ENCODE measurements at places on chromosomes 6 and 20.
A peak's percentile ranks its signal among the peaks of the same experiment; 100 is the strongest.

DNA sequence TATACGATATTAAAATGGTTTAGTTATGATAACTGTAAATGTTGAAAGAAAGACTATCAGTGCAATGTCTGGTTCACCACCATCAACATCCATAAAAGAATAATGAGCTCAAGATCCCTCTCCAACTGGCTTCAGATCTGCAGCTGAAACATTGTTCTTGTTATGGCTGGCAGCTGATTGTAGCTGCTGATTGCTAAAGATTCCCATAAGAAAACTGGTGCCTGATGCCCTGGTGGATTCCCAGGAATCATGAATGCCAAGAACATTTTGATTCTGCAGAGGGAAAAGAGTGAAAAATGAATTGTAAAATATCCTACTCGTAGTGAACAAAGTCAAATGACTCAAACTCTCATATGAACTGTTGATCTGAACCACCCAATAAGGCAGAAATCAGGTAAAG is 1160.2 kb downstream of the EPHA7 start:
- no peak for DNase-seq

DNA sequence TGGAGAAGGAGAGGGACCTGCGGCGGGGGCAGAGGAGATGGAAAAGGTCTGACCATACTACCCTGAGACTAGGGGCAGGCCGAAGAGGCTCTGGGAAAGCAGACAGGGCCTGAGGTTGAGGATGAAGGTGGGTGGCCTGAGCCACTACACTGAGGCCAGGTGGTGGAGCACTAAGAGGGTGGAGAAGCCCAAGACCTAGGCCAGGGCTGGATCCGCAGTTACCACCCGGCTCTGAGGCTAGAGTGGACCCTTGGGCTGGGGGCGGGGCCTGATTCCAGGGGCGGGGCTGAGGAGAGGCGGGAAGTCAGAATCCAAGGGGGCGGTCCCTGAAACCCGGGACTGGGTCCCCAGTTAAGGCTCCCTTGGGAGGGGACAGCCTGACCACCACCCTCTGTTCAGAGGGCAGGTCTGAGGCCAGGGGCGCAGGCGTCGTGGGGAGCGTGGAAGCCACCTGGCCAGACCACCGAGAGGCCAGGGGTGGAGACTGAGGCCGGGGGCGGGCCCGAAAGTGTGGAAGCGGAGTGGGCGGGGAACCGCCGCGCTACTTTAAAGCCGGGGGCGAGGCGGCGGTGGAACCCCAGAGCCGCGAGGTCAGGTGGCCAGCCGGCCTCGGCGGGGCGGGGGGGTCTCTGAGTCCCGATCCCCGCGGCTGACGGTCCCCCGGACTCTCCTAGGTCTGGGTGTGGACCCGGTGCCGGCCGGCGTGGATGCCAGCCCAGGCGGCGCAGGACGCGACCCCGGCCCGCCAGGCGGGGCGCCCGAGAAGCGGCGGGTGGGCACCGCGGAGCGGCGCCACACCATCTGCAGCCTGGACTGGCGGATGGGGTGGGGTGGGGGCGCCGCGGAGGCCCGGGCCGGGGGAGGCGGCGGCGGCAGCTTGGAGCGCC is 8.3 kb downstream of the CCM2L start:
- DNase-seq = peak; percentile 57

GRCh38 chr6:146850981-146851380 is 252.2 kb downstream of the ADGB start:
- no peak for DNase-seq

GRCh38 chr6:41239467-41240159 is 11.5 kb downstream of the TREML4 start:
- DNase-seq = no peak

DNA sequence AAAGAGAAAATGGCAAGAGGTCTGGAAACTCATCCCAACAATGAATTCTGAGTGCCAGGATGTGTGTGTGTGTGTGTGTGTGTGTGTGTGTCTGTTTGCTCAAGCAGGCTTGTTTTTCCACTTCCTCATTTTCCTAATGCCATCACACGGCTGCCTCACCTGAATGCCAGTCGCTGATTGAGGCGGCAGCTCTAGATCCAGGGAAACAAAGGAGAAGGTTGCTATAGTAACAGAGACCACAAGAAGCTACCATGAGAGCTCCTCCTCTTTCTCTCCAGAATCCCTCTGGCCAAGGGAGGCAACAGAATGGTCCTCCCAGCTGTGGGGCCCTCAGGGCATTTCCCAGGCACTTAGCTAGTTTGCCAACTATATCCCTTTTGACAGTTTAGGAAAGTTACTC is 241.1 kb upstream of the TSHZ2 start:
- DNase-seq = no peak

DNA sequence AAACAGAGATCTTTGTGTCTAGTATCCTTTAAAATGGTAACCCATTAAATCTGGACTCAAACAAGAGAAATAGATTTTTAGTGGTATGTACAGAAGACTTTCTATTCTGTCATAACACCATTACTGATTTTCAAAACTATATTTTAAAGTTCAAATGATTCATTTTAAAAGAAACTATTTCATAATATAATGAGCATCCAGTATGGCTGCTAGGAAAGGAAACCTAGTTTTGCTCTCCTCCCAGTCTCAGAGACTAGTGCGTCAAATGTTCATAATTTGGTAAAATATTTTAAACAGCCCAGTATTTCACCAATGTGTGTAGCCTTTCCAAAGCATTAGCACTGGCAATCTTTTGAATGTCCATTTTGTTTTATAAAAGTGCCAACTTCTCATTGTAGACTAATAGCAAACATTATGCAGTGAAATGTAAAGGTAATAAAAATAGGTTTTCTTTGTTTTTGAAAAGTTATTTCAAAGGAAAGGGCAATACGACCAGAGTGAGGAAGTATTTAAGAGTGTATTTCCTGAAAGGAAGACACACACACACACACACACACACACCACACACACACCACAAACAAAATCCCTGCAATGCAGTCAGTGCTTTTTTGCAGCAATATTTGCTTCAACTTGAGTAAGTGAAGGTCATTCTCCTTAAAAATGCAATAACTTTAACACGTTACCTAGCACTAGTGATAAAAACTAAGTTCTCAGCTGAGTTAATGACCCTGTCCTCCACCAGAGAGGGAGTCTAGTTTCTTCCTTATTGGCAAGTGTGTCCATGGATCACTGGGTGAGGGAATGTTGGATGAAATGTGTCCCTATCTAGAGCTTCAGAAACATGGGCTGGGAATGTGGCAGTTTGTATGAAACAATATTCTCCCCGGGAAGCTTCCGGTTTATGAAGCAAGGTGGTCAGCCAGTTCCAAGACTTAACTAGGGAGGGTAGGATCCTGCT is 4.6 kb downstream of the PPP1R3G start:
- DNase-seq = peak; percentile 26

DNA sequence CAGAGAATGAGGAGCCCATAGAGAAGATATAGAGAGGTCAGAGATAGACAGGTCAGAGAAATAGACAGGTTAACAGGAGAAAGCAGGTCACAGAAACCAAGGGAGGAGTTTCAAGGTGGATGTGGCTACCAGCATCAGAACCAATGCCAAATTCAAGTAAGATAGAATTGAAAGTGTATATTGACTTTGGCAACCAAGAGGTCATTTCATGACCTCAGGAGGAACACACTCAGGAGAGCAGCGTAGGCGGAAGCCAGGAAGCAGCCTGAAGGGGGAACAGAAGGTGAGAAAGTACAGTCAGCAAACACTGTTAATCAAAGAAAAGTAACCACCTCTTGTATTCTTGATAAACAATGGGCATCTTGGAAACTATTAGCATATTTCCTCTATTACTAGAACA is 33.9 kb upstream of the ALDH8A1 start:
- no peak for DNase-seq

DNA sequence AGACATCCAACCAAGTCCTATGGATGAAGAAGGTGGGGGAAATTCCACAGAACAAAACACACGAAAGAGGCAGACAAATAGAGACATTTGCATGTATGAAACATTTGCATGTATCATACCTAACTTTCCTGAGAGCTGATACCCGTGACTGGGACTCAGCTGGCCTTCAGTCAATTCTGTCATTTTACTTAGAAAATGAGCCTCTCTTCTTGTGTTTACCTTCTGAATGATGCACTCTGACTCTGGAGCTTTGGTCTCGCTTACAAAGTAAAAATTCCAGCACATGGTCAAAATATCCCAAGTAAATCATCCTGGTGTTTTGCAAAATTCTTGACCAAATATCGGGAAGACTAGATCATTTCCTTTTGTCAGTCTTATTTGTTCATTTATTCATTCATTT is 46.9 kb downstream of the MMUT start:
- DNase-seq = no peak

DNA sequence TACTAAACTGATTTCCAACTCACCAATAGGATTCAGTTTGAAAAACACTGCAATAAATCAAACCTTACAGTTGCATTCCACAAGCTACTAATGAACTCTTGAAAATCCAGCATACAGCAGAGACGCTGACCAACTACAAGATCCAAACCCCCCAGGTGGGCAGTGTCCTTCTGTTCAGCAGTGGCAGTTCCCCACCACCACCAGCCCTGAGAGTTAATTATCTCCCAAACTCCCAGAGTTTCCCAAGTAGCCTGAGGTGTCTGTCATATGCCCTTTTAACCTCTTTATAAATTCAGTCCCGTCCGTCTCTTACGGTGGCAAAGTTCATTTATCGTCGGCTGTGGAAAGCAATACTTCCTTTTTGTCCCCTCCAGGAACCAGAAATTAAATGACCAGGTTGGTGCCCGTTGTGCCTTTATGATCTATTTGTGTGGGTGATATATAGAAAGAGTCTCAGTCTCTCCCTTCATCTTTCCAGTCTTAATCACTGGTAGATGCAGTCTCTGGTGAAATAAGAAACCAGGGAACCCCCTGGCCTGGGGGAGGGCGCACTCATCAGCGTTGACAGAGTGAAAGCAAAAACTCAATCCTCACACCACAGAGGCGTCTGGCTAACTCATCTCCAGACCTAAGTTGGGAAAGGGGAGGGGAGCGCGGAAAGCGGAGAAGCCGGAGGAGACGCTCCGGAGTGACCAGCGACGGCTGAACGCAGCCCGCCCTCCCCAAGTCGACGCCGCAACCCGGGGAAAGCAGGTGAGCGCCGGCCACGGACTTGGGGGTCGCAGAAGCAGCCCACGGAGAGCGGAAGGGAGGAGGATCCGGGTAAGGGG is 717 bp downstream of the MRPL14 start:
- peak; percentile 66 for DNase-seq

GRCh38 chr20:35059110-35059509 is 33.5 kb downstream of the TRPC4AP start:
- no peak for DNase-seq

- DNase-seq = no peak
Observed at GRCh38 chr6:119158057-119158848, 79.8 kb upstream of the FAM184A start.

GRCh38 chr6:20467437-20467836 is 65.8 kb downstream of the E2F3 start:
- DNase-seq = no peak

DNA sequence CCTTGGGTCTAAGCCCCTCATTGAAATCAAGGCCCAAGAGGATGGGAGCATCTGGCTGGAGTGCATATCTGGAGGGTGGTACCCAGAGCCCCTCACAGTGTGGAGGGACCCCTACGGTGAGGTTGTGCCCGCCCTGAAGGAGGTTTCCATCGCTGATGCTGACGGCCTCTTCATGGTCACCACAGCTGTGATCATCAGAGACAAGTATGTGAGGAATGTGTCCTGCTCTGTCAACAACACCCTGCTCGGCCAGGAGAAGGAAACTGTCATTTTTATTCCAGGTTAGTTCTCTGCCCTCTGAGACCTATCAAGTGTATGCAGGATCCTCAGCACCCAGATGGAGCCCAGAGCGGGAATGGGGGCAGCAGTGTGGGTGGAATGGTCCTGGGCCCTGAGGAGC is 5.1 kb downstream of the BTN2A2 start:
- DNase-seq = no peak

- no peak for DNase-seq
Observed at GRCh38 chr20:23530937-23531567, 37.2 kb downstream of the CST9L start.

DNA sequence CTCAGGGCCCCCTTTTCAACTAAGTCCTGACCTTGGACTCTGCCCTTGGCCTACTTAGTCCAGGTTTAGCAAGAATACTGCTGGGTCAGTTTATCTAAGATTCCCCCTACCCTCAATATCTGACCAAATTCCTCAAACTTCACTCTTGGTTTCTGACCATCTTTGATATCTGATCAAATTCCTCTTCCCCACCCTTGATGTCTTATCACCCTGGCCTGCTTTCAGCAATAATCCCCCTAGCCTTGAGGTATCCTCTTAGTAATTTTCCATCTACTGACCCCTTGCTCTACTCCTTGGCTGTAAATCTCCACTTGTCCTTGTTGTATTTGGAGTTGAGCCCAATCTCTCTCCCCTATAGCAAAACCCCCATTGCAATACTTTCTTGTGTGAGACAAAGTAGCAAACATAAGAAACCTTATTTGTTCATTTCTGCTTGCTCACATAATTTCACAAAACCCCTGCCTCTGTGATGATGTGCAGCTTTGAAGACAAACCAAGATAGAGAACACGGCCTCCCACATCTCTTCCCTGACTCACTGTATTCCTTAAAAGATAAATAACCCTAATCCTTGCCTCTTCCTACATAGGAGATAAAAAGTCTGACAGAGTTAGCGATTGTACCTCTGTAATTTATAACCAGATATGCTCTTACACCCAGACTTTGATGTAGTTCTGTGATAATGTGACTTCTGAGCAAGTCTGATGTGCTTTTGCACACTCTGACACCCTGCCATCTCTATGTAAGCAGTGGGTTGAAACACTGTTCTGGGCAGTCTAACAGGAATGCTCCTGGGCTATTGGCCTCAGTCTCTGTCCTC is 13.8 kb upstream of the IYD start:
- DNase-seq = no peak

GRCh38 chr20:39538317-39538716 is 576.2 kb downstream of the DHX35 start:
- no peak for DNase-seq

DNA sequence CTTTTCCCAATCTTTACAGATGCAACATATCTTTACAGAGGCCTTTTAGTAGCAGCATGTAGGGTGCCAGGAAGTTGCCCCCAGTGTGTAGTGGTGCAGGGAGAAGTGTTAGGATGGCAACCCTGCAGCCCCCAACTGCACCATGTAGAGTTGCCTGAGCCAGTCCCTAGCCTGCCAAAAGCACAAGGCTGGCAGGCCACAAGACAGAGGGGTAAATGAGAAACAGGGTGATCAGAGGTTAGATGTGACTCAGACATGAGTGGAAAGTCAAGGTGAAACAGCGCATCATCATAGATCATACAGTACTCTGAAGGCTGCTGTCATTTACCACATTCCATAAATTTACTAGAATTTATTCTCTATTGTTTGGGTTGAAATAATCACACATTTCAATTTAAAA is 467.5 kb downstream of the PRKN start:
- no peak for DNase-seq

GRCh38 chr6:140388192-140388802 is 1013.8 kb upstream of the CITED2 start:
- DNase-seq = peak; percentile 23

GRCh38 chr20:37636977-37637376 is 56.9 kb upstream of the CTNNBL1 start:
- DNase-seq = no peak

GRCh38 chr6:33732817-33733708 is 13.6 kb downstream of the IP6K3 start:
- DNase-seq = no peak

- peak; percentile 51 for DNase-seq
Observed at GRCh38 chr20:62704341-62704948, 4.2 kb upstream of the NTSR1 start.

- no peak for DNase-seq
Observed at GRCh38 chr6:775863-776262, 82.9 kb upstream of the EXOC2 start.

Measured in KBM-7 (cell line).